CD4-positive, alpha-beta T cell treated with Interferon alpha-2 for 1 hour (primary cell): ENCODE measurements at places on chromosomes 4 and X.

- DNase-seq: no peak
These were observed 998.8 kb downstream of the GLUD2 start for GRCh38 chrX:122046226-122046625.

- peak; percentile 7 for DNase-seq
These were observed 169.9 kb upstream of the AADAT start for GRCh38 chr4:170259631-170260153.

DNA sequence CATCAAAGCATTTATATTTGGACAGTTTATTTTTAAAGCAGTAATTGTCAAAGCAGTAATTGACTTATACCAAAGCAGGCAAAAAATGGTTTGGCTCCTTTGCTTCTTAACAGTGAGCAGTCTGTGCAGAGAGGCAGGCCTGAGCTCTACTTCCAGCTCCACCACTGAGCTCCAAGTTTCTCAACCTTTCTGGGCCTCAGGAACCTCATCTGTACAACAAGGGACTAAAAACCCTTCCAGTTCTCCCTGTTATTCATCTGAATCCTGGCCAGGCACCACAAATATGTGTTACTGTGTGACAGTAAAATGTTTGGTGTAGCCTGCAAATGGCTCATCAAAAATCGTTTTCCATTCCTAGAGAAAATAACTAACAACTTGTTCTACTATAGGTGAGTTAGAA, 88.7 kb upstream of the TTC29 start:
- no peak for DNase-seq

GRCh38 chrX:74277846-74278245, 26.1 kb upstream of the ZCCHC13 start:
- no peak for DNase-seq

DNA sequence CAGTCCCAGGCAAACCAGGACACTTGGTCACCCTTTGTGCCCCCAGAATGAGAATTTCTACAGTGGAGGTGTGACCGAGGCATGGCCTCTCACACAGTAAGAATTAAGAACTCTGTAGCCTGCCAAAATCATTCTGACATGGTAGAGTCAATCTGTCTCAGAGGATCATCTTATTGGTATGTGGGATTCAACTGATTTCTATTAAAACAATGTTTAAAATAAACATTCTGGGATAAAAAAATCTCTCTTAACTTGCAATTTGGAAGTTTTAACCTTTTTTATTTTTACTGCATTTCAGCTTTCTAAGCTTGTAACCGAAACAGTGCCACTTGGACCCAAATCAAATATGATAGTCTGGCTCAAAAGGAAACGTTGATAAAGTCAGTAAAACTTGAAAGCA, 165.4 kb upstream of the LDB2 start:
- no peak for DNase-seq

DNA sequence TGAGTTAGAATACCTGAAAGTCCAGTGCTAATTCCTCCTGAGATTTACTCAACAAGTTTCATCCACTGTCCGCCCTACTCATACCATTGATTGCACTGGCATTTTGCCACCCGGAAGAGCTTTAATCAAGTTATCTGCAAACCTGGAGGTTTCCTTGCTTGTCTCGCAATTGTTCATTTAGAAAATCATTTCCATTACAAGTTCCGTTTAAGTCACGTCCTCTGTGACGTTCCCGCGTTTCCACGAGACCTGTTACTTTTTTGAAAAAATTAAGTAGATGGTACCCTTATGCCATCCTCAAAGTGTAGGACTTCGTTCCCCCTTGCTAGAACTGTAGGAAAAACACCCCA, 761 bp upstream of the FRYL start:
- DNase-seq: peak; percentile 53

- DNase-seq: no peak
These were observed 493.4 kb downstream of the INPP4B start for GRCh38 chr4:142352712-142353111.

GRCh38 chr4:134756421-134756820, 554.8 kb upstream of the PABPC4L start:
- no peak for DNase-seq

- no peak for DNase-seq
These were observed 50.1 kb downstream of the GABRG1 start for GRCh38 chr4:46073778-46074177.

DNA sequence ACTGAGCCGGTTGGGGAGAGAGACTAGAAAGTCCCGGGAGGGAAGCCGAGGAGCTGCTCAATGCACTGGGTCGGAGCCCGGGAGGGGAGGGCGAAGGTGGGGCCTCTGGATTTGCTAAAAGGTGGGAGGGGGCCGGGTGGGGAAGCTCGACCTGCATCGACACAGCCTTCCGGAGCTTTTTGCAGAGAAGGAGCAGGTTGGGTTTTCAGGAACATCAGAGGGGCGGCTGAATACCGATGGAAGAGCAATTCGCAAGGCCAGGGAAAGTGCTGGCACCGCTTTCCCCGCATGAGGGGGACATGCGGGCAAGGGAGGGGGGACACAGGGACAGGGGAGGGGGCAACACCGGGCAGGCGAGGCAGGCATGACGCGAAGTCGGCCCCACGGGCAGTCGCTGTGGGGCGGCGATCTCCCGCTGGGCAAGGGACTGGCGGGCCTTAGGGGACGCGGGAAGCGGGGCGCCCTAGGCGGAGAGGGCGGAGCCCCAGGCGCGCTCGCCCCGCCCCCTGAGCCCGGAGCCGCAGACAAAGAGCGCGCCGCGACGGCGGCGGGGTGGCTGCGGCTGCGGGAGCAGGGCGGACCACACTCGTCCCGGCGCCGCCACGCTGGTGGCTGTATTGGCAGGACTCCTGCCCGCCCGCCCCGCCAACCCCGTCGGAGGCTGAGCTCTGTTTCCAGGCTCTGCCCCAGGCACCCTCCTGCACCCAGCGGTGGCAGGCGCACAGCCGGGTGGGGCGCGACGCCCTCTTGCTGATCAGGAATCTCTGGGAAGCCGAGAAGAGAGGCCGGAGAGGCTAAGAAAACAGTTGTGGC, 11.6 kb downstream of the PDZD4 start:
- peak; percentile 41 for DNase-seq

DNA sequence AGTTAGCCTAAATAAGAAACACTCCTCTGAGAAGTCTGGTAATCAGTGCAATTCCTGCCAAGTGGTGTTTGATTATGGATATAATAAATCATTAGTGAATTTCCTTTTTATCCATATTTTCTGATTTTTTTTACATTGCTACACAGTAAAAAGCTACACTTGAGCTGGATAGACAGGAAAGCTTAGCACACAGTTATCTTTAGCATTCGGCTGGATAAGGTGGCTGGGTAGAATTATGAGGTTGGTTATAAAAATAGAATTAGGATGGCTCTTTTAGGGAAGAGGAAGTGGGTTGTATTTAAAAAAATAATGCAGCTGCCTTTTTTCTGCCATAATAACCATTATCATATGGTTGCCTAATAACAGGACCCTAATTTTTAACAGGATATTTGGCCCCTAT, 460.6 kb downstream of the NAF1 start:
- DNase-seq: no peak

- DNase-seq: no peak
These were observed 624.8 kb downstream of the MID1IP1 start for GRCh38 chrX:39426101-39426500.

- peak; percentile 80 for DNase-seq
These were observed 23.9 kb upstream of the PRDM8 start for GRCh38 chr4:80173401-80173800.

GRCh38 chrX:18895189-18895951, 88.5 kb downstream of the PHKA2 start:
- no peak for DNase-seq

DNA sequence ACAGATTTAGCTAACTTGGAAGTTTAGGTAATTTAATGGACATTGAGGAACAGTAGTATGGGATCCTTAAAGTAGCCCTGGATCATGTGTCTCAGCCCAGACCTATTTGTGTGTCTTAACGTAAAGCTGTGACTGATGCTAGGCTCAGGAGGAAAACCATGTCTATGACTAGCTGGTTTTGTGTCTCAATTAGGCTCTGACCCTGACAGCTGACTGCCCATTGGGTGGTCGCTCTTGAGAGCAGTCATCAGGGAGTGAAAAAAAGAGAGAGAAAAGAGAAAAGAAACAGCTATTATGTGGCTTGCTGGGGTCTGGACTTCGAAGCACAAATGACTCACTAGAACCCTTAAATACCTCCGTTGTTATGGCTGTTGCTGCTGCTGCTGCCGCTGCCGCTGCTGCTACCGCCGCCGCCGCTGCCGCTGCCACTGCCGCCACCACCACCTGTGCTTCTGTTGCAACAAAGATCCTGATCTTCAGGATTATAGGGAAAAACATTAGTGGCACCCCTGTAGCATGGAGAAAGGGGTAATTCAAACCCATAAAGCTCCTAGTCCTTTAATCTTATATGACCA, 70.7 kb downstream of the GSPT2 start:
- no peak for DNase-seq

DNA sequence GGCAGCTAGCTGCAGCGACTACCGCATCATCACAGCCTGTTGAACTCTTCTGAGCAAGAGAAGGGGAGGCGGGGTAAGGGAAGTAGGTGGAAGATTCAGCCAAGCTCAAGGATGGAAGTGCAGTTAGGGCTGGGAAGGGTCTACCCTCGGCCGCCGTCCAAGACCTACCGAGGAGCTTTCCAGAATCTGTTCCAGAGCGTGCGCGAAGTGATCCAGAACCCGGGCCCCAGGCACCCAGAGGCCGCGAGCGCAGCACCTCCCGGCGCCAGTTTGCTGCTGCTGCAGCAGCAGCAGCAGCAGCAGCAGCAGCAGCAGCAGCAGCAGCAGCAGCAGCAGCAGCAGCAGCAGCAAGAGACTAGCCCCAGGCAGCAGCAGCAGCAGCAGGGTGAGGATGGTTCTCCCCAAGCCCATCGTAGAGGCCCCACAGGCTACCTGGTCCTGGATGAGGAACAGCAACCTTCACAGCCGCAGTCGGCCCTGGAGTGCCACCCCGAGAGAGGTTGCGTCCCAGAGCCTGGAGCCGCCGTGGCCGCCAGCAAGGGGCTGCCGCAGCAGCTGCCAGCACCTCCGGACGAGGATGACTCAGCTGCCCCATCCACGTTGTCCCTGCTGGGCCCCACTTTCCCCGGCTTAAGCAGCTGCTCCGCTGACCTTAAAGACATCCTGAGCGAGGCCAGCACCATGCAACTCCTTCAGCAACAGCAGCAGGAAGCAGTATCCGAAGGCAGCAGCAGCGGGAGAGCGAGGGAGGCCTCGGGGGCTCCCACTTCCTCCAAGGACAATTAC, 1.4 kb downstream of the AR start:
- no peak for DNase-seq

- DNase-seq: no peak
These were observed 28.3 kb upstream of the PARM1 start for GRCh38 chr4:74904509-74905065.

- DNase-seq: no peak
These were observed 483.7 kb upstream of the INTU start for GRCh38 chr4:127149086-127149485.

- DNase-seq: no peak
These were observed 10.8 kb downstream of the HTRA3 start for GRCh38 chr4:8280158-8280875.

DNA sequence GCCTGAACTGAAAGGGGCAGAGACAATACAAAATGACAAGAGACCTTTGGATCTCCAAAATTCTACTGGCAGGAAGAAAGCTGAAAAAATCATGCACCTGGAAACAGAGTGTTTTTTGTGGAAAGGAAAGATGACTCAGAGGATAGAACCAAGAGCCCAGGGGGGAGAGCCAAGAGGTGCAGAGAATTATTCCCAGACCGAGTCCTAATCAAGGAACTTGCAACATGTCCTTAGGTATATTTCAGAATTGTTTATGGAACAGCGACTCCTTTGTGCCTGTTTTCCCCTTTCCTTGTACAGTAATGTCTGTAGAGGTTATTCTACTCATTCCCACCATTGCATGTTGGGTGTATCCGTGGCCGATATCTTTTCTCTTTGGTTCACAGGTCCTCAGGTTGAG, 71.7 kb downstream of the YIPF6 start:
- DNase-seq: no peak

DNA sequence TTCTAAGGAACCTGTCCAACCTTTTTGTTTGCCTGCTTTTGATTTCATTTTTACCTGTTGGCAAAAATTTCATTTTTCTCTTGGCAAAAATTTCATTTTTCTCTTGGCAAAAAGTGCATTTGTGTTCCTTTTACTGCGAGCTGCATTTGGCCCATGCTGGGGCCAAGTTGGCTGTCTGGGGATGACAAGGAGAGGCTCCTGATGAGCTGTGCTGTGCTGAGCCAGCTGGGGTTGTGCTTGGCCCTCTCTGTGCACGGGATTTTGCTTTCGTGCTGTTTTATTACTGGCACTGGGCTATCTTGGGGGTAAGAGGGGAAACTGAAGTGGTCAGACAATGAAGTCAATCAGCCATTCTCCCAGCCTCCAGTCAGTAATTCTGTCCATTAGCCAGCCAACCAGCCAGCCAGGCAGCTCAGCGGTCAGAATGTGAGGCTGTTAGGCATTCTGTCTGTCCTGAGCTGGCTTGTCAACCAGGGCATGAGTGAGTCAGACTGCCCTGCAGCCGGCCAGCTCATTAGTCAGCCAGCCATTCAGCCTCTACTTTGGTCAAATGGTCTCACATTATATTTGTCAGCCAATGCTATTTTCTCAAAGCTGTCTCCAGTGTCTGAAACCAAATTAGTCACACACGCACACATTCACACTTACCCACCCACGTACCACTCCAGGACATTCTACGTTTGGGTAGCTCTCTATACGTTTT, 56.9 kb upstream of the PRPS1 start:
- DNase-seq: no peak

DNA sequence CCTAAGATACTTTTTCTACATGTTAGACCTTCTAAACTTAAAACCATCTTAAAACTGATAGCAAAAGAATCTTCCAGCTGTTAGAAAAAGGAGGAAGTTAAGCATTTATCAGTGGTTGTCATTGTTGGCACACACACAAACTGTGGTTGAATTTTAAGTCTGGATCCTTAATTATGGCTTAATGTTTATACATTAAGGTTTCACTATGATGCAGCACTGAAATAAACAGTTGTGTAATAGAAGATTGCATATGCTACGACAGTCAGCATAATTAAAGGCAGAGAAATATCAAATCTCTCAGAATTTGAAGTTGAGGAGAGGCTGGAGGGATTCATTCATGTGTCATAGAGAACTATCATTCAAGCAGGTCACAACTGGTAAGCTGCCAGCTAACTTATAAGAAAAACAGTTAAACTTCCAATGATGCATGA, 32.3 kb downstream of the ADGRA3 start:
- no peak for DNase-seq

DNA sequence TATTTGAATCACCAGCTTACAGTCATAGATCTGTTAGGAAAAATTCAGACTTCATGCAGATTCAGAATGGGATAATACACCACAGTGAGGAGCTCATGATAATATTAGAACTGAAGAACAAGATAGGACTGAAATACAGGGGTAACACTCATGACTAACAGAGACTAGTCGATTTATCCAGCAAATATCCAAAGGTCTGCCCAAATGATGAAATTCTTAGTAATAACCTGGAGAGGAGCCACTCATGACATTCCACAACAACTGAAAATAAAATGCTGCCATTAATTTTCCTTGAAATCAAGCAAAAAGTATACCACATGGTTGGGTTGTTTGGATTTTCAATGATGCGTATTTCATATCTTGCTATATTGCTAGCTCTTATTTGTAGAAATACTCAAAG, 903.7 kb upstream of the ADGRL3 start:
- DNase-seq: no peak
